ENCODE measurements at places on chromosomes 7 and 10.

DNA sequence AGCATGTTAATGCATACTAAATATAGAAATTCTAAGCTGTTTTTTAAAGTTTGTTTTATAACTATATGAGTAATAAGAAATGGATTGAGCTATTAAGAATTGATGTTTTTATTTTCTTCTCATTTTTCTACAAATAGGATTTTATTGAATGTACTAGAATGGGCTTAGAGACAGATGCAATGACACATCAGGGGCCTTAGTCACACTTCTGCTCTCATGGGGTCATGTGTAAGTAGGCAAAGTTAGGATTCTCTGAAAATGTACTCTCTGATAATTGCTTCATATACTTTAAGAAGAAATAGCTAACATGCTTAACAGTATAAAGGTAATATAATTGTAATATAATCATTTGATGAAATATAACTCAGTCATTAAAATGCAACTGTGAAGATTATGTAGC, 154.6 kb downstream of the ZNF438 start:
- DNase-seq = no peak

DNA sequence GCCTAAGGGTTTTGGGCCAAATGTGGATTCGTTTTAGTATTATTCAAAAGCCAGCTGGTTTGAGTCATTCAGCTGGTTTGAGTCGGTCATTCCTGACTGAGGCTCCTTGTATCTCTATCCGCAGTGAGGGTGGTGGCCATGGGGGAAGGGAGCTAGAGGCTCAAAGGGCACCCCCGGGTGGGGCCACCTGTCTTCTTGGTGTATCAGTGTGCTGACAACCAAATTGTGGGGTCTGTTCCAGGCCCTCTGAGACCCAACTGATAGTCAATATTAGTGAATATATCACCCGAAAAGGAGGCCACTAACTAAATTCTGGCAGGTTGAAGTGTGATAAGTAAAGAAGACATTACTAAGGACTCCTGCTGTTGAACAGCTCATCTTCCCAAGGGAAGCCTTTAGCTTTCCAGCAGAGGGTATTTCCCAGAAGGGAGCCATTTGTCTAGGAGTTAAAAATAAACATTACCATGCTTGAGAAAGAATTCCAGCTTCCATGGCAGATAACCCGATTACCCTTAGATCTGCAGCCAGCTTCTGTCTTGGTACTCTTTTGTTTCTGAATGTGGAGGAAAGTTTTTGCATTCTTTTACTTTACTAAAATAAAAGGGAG, 29.9 kb upstream of the DDX50 start:
- DNase-seq = no peak

DNA sequence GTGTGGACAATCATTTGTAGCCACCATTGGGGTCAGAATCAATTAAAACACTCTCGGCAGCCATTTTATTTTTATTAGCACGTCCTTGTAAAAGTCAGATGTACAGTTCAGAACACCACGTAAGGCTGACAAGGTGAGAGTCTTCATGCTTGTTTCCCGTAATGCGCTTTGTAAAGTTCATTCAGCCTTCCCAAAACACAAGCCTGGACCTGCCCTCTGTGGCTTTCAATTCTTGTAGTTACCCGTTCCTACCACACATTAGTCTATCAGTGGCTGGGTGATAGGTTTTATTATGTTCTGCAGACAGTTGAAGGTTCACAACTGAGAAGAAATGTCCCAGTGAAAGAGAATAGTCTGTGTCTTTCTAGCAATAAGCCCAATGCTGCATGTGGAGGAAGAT, 35.4 kb downstream of the GAD2 start:
- DNase-seq = no peak

- no peak for DNase-seq
These were observed 29.4 kb downstream of the CTBP2 start for GRCh38 chr10:125130916-125131315.

DNA sequence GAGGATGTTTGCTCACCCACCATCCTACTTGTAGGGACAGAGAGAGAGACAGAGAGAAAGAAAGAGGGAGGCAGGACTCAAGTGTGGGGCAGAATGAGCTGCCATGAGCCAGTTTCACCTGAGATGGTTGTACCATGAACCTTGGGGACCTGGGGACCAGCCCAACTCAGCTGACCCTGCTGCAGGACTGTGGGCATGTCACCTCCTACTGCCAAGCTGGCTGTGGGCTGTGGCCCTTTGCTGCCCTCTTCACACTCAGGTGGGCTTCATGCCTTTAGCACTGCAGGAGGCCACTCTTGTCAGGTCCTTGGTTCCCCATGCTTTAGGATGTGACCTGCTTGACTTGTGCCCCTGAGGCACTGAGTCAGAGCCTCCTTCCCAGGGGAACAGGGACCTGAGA, 108.2 kb upstream of the PCBD1 start:
- DNase-seq = no peak

GRCh38 chr7:32204361-32205018, 134.3 kb upstream of the PDE1C start:
- no peak for DNase-seq

DNA sequence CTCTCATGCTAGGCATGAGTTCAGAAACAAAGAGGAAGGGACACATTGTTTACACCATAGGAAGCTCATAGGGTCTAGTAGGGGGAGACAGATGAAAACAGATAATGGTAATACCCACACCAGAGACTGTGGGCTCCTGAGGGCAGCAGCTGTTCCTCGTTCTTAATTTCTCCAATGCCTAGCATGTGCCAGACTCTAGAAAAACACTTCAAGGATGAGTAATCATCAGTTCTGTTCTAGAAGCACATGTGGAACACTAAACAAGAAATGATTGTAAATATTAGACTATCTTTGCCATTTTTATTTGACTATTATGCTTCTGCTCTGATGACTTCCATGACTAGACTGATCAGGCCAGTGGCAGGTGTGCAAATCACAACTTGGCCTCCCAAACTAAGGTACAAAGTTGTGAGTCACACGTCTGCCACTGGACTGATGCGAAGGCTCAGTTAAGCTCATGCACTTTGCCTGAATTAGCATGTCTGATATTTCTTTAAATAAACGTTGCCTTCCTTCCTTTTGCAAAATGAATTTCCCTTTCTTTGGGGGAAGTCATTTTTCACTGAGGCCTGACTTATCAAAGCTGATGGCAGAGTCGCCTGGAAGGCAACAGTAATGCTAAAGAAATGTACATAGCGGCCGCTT, 89.2 kb upstream of the FGL2 start:
- no peak for DNase-seq

DNA sequence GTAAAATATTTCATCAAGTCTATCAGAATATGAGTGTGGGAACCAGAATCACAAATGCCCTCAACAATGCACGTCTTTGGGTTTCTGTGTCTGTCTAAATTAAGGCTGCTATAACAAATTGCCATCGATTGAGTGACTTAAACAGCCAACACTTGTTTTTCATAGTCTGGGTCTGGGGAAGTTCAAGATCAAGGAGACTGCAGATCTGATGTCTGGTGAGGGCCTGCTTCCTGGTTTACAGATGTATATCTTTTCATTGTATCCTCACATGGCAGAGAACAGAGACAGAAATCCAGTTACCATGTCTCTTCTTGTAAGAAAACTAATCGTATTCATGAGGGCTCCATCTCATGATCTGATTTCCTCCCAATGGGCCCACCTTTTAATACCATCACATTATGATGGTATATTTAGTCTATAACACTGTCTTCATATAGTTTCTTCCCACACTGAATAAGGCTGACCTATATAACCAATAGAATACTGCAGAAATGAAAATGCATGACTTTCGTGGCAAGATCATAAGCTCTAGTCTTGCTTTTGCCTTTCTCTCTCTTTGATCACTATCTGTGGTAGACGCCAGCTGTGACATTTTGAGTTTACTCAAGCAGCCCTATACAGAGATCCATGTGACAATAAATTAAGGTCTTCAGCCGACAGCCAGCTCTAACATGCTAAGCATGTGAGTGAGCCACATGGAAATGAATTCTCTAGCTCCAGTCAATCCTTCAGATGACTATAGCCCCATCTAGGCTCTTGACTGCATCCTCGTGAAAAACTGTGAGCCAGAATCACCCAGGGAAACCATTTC, 51.9 kb downstream of the THSD7A start:
- no peak for DNase-seq

DNA sequence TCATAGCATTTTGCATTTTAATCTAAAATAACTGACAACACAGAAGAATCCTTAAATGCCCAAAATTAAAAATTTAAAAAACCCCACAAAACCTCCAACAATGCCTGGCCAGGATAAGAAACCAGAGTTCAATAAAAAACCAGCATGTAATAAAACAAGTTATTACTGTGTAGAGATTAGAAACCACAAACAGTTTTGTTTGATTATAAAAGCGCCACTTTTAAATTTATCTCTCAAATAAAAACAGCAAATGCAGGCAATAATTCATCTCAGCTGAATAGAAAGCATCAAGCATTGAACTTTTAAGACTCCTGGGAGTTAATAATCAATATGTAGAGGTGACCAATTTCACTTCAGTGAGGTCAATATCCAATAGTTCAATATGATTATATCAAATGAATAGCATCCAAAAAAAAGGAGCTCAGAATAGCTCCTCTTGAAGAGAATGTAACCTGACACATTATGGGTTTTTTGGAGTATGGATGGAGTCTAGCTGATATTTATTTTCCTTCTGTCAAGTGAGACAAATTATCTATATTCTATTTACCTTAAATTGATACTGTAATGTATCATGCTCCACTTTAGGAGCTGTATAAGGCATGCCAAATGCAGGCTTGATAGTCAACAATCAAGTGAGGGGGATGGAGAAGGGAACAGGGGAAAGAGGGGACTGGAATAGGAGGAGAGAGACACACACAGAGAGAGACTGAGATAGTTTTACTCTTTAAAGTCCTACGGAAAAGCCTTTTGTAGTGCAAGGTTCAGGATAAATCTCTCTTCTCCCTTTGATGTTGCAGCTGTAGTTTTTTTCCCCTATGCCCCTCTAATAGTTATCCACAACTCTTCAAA, 130.9 kb downstream of the RSU1 start:
- DNase-seq = no peak

GRCh38 chr7:38535073-38535472, 96.1 kb downstream of the AMPH start:
- no peak for DNase-seq

DNA sequence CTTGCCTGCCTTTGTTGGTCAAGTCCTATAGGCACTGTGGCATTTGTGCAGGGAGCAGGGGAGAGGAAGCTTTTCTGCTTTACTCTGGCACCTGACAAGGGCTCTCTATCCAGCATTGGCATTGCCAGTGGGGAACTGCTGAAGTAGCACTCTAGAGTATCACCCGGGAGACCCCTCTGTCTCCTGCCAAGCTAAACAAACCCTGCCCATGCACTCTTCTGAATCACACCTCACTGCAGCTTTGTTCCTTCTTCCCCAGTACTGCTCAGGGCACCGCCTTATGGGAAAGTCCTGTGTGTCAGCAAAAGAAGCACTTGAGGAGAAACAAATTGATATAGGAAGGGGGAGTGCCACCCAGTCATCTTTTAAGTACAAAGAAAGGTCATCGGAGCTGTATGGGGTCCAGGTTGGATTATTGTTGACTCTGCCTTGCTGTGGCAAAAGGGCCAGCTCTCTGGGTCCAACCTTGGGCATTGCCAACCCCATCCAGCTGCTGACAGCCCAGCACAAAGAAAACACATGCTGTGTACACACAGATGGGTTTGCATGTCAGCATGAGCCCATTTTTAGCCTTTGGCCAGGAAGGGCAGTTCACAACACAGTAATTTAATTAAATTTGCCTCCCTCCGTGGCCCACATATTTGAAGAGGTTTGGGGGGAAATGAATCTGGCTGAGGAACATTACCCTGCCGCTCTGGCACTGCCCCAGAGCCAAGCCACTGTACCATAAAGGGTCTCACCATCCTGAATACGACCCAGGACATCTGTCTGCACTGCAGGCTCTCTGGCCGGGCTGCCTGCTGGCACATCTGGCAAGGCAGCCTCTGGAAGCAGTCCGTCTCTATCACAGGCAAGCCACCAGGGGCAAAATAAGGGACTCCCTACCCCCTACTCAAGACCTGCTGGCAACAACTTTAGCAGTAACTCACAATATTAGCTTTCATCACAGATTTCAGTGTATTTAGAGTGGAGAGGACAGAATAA, 13.1 kb downstream of the LRRC4 start:
- no peak for DNase-seq

DNA sequence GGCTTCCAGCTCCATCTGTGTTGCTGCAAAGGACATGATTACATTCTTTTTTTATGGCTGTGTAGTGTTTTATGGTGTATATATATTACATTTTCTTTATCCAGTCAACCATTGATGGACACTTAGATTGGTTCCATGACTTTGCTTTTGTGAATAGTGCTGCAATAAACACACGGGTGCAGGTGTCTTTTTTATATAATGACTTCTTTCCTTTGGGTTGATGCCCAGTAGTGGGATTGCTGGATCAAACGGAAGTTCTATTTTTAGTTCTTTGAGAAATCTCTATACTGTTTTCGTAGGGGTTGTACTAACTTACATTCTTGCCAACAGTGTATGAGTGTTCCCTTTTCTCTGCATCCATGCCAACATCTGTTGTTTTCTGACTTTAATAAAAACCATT, 189.7 kb downstream of the ACTR3B start:
- no peak for DNase-seq

GRCh38 chr10:127132451-127132850, 63.9 kb downstream of the INSYN2A start:
- no peak for DNase-seq

- no peak for DNase-seq
These were observed 106.8 kb downstream of the ANK3 start for GRCh38 chr10:60282771-60283353.

- no peak for DNase-seq
These were observed 8.8 kb downstream of the ADAP1 start for GRCh38 chr7:945556-946255.

DNA sequence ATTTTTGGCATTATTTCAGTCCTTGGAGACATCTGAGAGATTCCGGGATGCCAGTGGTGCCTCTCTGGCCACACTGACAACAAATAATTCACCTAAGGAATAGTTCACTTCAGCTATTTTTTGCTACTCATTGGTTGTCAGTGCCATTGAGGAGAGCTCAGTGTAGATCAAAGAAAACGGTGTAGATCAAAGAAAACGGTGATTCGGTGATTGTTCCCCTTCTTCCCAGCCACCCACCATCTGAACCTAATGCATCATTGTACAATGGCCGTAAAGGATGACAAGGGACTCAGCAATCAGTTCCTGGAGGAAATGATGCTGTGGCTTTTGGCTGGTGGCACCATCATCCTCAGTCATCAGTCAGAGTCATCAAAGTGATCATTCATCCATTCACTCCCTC, 80.6 kb downstream of the PTPRZ1 start:
- no peak for DNase-seq

- no peak for DNase-seq
These were observed 309.5 kb downstream of the WDR37 start for GRCh38 chr10:1365540-1366321.

DNA sequence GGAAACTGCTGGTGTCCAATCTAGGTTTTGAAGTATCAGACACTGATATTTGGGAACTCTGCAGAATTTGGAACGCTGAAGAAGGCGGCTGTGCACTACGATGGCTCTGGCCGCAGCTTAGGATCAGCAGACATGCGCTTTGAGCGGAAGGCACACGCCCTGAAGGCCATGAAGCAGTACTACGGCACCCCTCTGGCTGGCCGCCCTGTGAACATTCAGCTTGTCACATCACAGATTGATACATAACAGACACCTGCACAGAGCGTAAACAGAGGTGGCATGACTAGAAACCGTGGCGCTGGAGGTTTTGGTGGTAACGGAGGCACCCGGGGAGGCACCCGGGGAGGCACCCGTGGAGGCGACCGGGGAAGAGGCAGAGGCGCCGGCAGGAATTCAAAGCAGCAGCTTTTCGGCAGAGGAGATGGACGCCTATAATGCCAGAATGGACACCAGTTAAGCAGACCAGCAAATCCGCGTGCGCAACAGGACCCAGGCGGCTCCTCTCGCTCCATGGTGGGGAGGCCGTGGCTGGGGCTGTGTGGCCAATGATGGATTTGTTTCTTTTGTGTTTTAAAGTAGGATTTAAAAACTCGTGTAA, 22.2 kb upstream of the CCL24 start:
- DNase-seq = no peak

Measured in stimulated activated CD4-positive, alpha-beta T cell treated with anti-CD3 and anti-CD28 coated beads, Interleukin-1b, Interleukin-23, amount 100 ng/mL, for 1 hour (primary cell).